ENCODE measurements at places on chromosomes 4 and X.

DNA sequence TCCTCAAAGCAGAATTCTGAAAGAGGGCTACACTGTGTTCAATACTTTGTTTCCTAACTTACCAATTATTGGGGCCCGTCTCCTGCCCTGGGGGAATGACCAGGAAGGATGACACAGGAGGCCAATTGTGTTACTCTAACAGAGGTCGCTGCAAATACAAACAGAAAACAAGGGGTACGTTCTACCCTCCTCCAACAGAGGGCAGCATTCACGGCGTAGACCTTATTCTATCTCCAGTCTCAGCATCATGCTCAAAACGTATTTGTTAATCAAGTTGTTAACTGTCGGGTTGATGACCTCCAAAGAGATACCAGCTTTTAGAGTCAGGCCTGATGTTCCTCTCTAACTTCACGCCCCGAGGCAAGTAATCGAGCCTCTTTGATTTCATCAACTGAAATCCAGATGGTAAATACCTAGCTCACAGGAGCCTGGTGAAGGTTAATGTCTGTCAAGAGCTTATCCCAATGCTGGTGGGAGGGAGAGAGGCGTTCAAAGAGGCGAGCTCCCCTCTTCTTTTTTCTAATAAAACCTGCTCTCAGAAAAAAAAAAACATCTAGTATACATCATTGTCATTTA, 181.0 kb upstream of the KCNIP4 start:
- DNase-seq, result peak; percentile 1

DNA sequence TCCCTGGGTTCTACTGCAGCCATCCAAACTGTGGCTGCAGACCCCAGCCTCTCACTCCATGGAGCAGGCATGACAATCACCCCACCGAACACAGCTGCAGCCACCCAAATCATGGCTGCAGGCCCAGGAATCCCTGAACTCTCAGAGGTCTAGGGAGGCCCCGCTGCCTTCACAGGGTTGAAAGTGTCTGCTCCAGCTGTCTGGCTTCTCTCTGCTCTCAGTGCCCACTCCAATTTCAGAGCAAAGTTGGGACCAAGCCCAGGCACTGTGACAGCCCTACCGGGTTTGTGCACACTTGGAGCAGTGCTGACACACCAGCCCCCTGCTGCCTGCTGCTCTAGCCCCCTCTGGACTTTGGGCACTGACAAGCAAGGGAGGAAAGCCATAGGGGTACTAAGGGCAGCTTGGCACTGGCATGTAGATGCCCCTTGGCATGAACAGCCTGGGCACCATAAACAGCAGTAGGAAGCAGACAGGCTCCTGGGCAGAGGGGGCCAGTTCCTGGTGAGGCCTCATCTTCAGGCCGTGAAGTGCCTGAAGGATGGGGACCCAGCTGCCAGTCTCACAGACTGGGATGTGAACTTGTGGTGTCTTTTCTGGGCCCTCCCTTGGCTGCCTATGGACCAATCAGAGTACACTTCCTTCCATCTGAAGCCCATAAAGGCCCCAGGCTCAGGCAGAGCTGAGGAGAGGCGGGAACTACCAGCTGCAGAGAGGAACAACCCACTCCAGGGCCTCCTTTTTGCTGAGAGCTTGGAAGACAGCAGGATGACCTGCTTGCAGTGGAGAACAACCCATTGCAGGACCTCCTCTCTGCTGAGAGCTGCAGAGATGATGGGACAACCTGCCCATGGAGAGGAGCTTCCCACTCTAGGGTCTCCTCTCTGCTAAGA, 68.8 kb downstream of the TECRL start:
- DNase-seq, result no peak

- DNase-seq, result peak; percentile 16
These were observed 63.5 kb downstream of the GPC3 start for GRCh38 chrX:133921764-133922389.

DNA sequence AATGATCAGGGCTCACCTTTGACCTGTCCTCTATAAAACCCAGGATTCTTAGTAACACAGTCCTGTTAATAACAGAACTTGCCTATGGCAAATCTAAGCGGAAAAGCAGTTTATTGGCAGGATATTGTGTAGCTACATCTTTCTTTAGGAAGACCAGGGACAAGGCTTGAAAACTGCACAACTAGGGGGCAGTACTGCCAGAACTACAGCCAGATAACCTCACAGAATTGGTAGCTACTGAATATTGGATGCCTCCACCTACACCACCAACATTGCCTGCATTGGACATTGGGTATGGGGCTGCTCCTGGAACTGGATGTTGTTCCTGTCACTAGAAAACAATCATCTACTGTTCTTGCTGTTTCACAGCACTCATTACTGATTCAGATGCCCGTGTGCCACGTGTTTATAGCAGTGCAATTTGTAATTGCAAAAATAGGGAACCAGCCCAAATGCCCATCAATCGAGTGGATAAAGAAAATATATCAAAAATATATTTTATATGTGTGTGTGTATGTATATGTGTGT, 47.4 kb downstream of the REPS2 start:
- DNase-seq, result no peak

- DNase-seq, result no peak
These were observed 49.0 kb downstream of the TBC1D19 start for GRCh38 chr4:26632916-26633315.

DNA sequence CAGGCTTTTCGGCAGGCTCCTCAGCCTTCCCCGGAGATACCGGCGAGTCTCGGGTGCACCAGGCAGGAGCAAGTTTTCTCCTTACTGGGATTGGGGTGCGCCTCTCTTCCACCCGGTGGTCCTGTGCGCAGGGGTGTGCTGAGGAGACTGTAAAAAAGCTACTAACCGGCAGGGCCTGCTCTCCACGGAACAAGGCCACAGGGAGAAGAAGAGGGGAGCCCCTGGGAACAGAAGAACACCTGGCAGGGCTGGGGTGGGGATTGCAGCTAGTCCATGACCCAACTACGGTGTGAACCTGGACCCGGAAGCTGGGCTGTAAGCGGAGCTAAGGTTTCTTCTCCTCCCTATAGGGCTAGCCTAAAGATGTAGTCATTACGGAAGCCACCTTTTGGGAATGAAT, 17.7 kb upstream of the ZIC3 start:
- DNase-seq, result no peak

GRCh38 chrX:19403696-19404095, 60.0 kb downstream of the PDHA1 start:
- no peak for DNase-seq

GRCh38 chr4:40601641-40602040, 28.0 kb downstream of the RBM47 start:
- DNase-seq, result no peak

GRCh38 chr4:174604198-174604597, 81.9 kb upstream of the HPGD start:
- DNase-seq, result no peak

- DNase-seq, result no peak
These were observed 87.9 kb downstream of the LRRC66 start for GRCh38 chr4:51932261-51932660.

GRCh38 chrX:19889582-19890342, 2.4 kb upstream of the SH3KBP1 start:
- DNase-seq, result no peak

- peak; percentile 4 for DNase-seq
These were observed 97.3 kb upstream of the DCLK2 start for GRCh38 chr4:149980941-149981340.

DNA sequence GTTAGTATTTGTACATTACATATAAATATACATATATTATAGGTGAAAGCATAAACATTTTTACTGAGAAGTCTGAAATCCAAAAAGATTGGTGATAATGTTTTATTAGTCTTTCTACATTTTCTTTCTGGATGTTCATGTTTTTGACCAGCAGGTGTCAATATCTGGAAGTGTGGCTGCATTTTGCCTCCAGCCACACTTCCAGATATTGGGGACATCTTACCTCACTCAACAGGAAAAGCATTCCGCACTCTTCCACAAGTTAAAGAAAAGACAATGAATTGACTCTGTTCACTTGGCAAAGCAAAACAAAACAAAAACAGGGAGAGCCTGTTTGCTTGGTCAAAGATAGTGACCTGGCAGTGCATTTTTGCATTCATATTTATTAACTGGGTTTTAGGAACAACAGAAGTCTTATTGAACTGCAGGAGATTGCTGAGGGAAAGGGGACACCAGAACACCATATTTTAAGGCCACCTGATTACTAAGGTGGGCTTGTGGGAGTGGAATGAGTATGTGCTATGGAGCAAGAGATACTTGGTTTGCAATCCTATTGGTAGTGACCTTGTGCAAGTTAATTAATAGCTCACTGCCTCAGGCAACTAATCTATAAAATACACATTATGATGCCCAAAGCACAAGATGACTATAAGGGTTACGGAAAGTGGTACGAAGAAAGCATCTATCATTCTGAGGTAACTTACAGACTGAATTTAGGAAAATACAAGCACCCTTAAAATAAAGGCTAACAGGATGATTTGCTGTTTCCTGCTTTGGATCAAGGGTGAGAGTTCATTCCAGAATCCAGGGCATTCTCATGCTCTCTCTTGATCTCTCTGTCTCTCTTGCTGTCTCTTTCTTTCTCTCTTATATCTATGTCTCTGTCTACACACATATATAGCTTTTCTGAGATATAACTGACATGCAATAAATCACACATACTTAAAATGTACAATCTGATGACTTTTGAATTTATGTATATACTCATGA, 389.9 kb upstream of the EMCN start:
- DNase-seq, result no peak
